ENCODE measurements at places on chromosomes 3 and 15.

- peak; percentile 26 for DNase-seq
Measured at GRCh38 chr15:55319537-55320237, 665 bp downstream of the PIGB start.

DNA sequence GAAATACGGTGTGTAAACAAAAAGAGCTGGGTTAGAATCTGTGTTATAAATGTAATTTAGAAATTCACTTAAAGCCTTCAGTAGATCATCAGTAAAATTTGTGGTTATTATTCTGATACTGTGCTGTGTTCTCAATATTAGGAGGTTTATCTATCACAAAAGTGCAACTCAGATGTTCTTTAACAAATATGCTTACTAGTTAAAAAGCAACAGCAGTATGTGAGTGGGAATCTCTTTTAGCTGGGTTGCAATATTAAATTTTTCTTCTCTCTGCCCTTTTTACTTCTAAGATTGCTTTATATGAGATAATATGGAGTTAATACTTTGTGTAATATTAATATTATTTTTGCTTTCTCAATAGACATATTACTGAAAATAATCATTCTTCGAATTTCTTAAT, 53.4 kb downstream of the CHD2 start:
- DNase-seq: no peak

- DNase-seq: no peak
Measured at GRCh38 chr3:171729452-171730334, 80.6 kb downstream of the PLD1 start.

GRCh38 chr3:152811974-152812760, 22.8 kb upstream of the P2RY1 start:
- DNase-seq: no peak

DNA sequence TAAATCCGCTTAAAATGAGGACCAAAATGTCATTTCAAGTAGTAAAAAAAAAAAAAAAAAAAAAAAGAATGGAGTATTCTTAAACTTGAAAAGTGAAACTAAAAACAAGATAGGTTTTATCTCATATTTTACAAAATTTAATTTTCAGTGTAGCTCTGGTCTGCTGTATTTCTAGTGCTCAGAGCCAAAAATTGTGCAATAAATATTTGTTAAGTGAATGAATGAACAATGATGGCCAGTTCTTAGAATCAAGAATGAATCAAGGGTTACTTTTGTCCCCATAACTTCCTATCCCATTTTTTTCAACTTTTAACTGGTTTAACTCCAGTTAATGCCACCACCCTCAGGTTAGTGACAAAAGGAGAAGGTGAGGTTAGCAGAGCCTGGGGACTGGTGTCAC, 214.4 kb downstream of the ABHD5 start:
- DNase-seq: no peak

- DNase-seq: no peak
Measured at GRCh38 chr15:31574766-31575165, 248.1 kb downstream of the KLF13 start.

GRCh38 chr15:35519541-35520149, 26.3 kb downstream of the DPH6 start:
- no peak for DNase-seq

DNA sequence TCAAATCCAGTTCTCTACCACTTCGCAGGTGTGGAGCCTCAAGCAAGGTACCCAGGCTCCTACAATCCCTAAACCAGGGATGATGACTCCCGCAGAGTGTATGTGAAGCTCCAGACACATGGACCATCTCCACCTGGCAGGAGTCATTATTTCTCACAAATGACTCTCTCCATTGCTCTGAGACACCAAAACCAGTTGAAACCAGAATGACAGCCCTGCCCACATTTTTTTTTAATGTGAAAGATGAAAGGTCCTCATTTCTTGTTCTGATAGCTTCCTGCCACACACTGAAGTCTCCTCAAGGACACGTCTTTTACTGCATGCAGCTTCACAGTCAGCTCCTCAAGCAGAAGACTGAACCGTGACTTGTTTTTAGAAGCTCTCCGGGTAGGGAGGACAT, 61.4 kb upstream of the ZBTB38 start:
- DNase-seq: peak; percentile 63

DNA sequence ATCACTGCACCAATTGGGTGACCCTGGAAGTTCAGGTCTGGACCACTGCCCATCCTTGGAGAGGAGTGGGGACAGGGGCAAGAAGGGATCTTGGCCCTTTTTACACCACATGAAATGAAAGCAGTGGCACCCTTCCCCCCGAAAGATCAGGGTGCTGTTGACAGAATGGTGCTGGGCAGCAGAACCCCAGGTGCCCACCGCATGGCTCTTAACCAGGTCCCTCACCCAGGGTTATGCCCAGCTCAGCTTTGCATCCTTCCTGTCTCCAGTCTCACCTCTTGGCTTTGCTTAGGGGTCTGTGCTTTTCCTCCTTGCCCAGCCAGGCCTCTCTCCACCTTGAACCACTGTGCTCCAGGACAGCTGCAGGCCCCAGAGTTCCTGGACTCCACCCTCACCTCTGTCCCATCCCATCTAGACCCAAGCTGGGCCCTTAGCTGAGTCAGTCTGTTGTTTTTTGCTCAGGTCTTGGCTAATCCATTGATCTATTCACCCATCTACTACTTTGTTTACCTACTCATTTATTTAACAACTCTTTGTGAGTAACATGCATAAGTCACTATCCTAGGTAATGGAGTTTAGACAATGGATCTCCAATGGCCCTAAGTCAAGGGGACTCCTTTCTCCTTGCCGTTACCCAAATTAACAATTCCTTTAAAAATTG, 77.1 kb upstream of the PRR23E start:
- DNase-seq: no peak

- no peak for DNase-seq
Measured at GRCh38 chr15:91306144-91306543, 206.1 kb downstream of the SV2B start.

- DNase-seq: no peak
Measured at GRCh38 chr3:153127788-153128187, 34.2 kb upstream of the RAP2B start.

DNA sequence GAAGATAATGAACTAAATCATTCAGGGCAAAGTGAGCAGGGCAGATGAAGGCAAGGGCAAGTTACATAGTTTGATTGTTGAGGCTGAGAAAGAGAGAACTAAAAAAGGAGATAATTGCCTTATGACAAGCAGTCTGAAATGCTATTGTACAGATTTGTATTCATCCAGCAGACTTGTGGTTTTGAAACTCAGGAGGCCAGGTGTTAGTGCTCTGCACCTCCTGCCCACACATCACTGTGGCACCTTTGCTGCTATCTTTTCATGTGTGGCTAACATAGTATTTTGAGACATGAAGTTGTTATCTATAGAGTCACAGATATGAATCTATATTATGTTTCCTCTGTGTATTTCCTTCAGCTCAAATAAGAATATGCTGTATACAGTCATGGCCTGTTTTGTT, 24.3 kb upstream of the SUCLG2 start:
- peak; percentile 28 for DNase-seq

- DNase-seq: no peak
Measured at GRCh38 chr15:71585159-71585558, 225.2 kb upstream of the NR2E3 start.

DNA sequence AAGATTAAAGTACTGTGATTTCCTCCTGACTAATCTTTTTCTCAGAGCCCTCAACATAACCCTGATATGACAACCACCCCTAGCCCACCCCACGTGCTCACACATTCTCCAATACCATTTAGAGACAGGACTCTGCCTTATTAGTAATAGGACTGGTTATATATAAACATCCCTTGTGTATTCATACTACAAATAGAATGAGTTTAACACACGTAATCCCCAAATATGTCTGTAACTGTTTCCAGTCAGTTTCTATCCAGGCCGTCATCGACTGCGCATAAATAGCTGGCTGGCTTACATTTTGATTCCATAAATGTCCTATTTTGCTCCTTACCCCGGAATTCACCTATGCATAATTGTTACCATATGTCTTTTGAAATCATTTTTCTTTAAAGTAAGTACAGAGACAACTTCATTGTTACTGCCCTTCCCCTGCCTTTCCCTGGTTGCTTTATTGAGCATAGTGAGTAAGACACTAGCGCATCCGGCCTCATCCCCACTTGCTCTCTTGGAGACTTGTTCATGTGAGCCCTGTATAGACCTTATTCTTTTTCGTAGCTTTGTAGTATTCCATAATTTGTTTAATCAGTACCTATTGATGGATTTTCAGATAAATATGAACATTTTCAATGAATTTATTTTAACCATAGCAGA, 3.5 kb upstream of the P2RY14 start:
- DNase-seq: no peak

- no peak for DNase-seq
Measured at GRCh38 chr15:83947156-83947555, 288.4 kb upstream of the GOLGA6L4 start.

DNA sequence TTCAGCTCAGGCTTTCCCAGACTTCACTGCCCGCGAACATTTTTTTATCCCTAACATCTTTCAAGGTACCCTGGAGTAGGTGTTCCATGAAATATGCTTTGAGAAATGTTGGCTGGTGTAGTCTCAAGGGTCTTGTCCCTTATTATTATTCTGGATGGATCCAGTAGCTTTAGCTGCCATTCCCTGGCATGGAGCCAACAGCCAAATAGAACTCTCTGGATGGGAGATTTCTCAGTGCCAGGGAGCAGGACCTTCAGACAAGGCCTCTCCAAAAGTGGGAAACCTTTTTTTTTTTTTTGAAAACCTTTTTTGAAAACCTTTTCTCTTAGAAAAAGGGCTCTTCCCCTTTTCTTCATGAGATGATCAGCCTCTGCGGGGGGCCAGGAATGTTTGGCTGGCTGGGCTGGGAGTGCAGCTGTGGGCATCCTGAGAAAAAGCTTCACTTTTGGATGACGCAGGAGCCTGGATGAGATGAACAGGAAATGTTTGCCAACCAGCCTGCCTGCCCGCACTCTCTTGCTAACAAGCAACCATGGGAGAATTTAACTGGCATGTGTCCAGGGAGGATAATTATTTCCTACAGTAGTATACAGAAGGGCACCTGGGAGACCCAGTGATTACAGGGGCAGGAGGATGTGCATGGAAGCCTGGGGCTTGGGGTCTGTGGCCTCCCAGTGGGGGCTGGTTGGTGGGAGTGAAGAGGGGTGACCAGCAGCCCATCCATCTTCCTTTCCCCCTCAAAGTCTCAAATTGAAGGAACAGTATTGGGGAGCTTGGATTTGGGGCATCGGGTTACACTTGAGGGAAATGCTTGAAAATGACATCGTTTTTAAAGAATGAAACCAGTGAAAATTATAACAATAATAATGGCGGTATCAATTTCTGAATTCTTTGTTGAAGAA, 109.1 kb upstream of the LRIG1 start:
- DNase-seq: no peak

- DNase-seq: no peak
Measured at GRCh38 chr3:45486136-45486535, 97.8 kb downstream of the LARS2 start.

GRCh38 chr3:77976079-77976478, 936.2 kb downstream of the ROBO2 start:
- no peak for DNase-seq

DNA sequence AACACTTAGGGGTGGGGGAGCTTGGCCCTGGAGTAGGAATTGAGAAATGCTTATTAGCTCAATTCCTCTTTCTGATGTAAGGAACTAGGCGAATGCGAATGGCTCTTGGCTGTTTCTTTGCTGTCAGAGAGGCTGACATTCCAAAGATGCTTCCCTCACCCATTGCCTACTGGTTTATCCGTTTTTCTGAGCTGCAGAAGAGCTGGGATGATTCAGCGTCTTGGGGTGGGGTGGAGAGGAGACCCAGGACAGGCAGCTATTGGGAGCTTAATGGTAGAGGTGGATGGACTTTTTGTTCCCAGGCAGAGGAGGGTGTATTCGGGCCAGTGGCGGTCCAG, 9.8 kb downstream of the PLEKHO2 start:
- DNase-seq: no peak

GRCh38 chr15:58441376-58442070, 9.7 kb downstream of the LIPC start:
- DNase-seq: no peak

- no peak for DNase-seq
Measured at GRCh38 chr3:60096403-60096802, 1046.6 kb upstream of the CFAP20DC start.

All from activated CD4-positive, alpha-beta memory T cell treated with anti-CD3 and anti-CD28 coated beads for 36 hours (primary cell).